Spinal cord (tissue), 10 donors: ENCODE measurements at places on chromosomes 3 and 15.

GRCh38 chr3:58391156-58391865 lies 42.3 kb downstream of the PDHB start:
- no peak for DNase-seq

DNA sequence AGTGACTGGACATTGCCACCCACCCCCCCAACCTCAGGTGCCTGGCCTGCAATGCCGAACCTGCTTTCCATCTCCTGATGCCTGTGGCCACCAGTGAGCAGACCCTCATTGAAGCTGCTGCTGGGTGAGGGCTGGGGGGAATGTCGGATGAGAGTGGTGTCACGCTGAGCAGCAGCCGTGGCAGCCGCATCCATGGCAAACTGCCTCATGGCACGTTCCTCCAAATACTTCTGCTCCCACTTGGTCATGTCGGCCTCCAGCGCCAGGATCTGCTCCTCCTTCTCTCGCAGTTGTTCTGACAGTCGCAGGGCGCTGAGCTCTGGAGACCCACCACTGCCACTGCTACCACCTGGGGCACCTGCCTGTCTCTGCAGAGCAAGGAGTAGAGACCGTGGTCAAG lies 14.2 kb downstream of the AMOTL2 start:
- DNase-seq = no peak

- DNase-seq = no peak
Measured at GRCh38 chr3:5194341-5194740, 6.8 kb downstream of the EDEM1 start.

- DNase-seq = no peak
Measured at GRCh38 chr15:68794863-68795262, 25.8 kb downstream of the ANP32A start.

DNA sequence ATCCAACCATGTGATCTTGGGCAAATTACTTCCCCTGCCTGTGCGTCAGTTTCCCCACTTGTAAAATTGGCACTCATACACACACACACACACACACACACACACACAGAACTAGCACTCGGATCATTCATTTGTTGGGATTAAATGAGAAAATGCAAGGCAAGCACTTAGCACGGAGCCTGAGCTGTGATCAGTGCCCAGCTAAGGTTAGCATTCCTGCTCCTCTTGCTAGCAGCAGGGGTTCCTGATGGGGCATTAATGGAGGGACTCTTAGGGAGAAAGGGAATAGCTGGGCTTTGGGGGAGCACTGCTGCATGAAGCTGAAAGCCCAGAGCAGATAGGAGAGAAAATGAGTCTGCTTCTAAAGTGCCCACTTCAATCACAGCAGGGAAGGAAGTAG lies 187.7 kb upstream of the C2CD4B start:
- DNase-seq = no peak

GRCh38 chr3:62586356-62586755 lies 213.0 kb upstream of the FEZF2 start:
- no peak for DNase-seq

- no peak for DNase-seq
Measured at GRCh38 chr3:17664923-17665322, 77.5 kb downstream of the TBC1D5 start.

GRCh38 chr3:45994419-45995235 lies 997 bp downstream of the FYCO1 start:
- DNase-seq = no peak

GRCh38 chr15:30929064-30929669 lies 25.5 kb downstream of the FAN1 start:
- DNase-seq = peak; percentile 19

- peak; percentile 51 for DNase-seq
Measured at GRCh38 chr3:140188285-140188684, 253.3 kb downstream of the CLSTN2 start.

GRCh38 chr3:148948913-148949657 lies 42.3 kb upstream of the GYG1 start:
- no peak for DNase-seq

DNA sequence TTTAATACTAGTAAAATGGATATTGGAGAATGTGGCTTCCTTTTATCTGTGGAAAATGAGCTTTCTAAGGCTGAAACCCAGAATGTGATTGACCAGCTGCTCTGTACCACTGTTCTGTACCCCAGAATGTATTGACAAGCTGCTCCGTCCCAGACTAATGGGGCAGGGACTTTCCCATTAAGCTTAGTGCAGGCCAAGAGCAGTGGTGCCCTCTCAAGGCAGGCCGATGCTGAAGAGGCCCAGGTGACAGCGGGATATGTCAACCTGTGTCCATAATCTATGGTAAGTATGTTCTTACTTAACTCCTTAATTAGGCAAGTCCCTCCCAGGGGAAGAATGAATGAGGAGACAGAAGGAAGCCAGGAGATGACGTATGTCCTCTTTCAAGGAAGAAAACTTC lies 31.1 kb downstream of the SGO1 start:
- DNase-seq = no peak

GRCh38 chr3:12797124-12797891 lies 828 bp downstream of the CAND2 start:
- DNase-seq = no peak

DNA sequence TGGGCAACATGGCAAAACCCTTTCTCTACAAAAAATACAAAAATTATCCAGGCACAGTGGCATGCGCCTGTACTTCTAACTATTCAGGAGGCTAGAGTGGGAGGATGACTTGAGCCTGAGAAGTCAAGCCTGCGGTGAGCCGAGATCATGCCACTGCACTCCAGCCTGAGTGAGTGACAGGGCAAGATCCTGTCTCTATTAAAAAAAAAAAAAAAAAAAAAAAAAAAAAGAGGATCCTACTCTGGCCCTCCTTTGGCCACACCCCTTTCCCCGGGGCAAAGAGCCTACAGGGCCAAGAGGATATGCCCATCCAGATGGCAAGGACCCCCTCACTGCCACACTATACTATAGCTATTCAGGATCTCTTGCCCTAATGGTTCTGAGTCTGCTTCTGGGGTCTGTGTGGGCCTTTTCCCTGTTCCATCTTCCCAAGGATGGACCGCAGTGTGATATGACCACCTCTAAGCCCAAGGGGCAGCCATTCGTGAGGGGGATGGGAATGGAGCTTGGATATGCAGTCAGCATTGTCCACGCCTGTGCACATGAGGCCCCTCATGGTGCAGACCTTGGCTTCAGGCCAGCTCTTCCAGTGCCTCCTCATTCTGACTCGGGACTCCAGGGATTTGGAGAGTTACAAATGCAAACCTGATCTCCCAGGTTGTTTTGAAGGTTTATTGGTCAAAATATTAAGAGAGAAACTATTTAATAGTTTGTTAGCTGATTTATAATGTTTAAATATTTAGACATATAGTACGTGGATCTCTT lies 7.3 kb downstream of the TYRO3 start:
- DNase-seq = peak; percentile 50

DNA sequence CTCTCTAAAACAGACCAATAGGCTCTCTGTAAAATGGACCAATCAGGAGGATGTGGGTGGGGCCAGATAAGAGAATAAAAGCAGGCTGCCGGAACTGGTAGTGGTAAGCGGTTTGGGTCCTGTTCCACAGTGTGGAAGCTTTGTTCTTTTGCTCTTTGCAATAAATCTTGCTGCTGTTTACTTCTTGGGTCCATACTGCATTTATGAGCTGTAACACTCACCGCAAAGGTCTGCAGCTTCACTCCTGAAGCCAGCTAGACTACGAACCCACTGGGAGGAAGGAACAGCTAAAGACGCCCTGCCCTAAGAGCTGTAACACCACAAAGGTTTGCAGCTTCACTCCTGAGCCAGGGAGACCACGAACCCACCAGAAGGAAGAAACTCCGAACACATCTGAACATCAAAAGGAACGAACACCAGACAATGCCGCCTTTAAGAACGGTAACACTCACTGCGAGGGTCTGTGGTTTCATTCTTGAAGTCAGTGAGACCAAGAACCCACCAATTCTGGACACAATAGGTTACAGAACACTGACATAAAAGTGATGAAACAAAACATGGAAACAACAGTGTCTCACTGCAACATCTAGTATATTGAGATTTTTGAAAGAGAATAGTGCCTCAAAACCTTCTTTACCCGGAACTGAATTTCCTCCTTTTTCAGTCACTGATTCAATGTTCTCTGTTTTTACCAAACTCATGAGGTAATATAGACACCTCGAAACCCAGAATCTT lies 28.8 kb upstream of the PLSCR2 start:
- no peak for DNase-seq

- DNase-seq = no peak
Measured at GRCh38 chr3:32428092-32429068, 36.7 kb downstream of the CMTM7 start.

DNA sequence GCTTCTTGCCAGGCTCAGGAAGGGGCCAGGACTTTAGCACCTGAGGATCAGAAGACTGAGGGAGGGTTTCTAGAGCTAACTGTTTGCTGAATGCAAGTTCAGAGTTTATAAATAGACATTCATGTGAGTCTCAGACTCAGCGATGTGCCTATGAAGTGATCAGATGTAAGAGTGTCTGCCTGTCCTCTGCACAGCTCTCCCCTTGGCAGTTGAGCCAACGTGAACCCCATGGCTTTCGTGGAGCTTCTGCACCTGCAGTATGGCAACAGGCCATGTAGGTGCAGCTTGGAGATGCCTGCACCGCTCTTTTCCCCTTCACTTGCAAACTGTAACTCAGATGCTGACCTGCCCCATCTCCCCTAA lies 141.9 kb downstream of the CHDH start:
- DNase-seq = no peak

- no peak for DNase-seq
Measured at GRCh38 chr3:49124991-49125670, 4.5 kb upstream of the USP19 start.

- DNase-seq = no peak
Measured at GRCh38 chr3:169695031-169695430, 31.5 kb upstream of the MECOM start.

- DNase-seq = no peak
Measured at GRCh38 chr3:144164352-144164751, 192.7 kb downstream of the DIPK2A start.

- no peak for DNase-seq
Measured at GRCh38 chr15:22955544-22956119, 24.5 kb downstream of the CYFIP1 start.

- peak; percentile 13 for DNase-seq
Measured at GRCh38 chr3:167559924-167560323, 86.1 kb upstream of the SERPINI2 start.

- DNase-seq = no peak
Measured at GRCh38 chr3:13007251-13007941, 65.8 kb downstream of the IQSEC1 start.

DNA sequence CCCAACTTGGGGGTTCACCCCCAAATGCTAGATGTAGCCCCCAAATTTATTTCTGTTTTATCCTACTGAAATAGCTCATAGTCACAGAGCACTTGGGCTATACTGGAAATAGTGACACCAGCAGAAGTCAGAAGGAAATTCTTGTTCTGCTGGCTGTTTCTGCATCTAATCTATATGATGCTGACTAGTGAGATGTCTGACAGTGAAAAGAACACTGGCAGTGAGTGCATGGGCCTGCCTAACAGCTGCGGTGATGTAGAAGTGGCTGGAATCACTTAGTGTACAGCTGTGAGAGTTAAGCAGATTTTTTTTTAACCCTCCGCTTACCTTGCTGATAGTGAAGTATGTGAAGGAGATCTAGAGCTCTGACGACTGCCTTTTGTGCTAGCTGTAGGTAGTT lies 14.0 kb downstream of the TTC14 start:
- no peak for DNase-seq

GRCh38 chr15:68816158-68816557 lies 4.5 kb downstream of the ANP32A start:
- DNase-seq = no peak

DNA sequence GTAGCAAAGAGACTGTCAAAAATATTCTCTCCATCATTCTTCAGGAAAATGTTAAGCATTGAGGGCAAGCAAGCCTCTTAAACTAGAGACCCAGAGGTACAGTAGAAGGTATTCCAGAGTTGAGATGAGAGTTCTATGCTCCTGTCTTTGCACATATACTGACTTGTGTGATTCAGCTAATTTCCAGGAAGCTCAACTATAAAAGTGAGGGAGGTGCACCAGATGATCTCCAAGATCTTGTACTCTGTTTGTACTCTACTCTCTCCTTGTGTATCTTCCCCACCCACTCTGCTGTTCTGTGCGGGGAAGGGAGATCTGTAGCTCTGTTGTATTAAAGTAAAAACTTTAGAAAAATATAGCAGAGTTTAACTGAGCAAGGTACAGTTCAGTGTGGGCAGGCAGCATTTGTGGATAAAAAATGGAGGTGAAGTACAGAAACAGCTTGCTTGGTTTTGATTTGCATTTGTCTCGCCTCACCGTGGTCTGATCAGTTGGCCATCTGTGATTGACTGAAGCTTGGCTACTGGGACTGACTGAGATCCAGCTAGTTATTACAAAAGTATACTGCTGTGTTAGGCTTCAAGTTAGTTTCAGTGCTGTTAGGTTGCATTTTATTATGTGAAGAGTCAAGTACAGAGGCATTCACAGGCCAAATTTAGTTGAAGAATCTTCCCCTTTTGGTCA lies 463.1 kb upstream of the GOLIM4 start:
- DNase-seq = no peak

GRCh38 chr3:85627932-85628331 lies 669.1 kb downstream of the CADM2 start:
- peak; percentile 3 for DNase-seq

DNA sequence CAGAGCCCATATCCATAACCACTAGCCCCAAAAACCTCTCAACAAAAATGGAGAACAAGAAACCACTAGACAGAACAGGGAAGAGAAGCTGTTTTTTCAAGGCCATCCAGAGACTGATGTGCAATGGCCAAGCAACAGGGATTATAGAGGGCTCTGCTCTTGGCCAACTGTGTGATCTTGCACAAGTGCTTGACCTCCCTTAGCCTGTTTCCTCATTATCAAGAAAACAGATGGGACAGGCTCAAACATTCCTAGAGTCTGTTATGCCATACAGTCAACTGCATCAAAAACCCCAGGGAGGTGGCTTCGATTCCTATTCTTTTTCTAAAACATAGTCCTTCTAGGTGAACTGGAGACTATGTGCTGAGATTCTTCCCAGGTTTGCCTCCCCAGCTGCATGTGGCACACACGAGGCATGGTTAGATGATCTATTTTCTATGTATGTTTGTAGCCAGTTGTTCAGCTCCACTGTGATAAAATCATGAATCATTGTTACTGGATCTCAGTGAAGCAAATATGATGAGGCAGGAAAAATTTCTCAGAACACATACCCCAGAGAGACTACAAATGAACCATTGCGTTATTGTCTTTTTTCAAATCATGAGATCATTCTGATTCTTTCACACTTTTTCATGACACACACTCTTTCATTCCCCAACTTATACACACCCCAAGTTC lies 132.9 kb upstream of the TGFBR2 start:
- DNase-seq = no peak

GRCh38 chr15:68783226-68784058 lies 37.3 kb downstream of the ANP32A start:
- no peak for DNase-seq

- no peak for DNase-seq
Measured at GRCh38 chr3:74353039-74353438, 261.4 kb downstream of the CNTN3 start.
